Vagina (tissue), 2 donors: ENCODE measurements at places on chromosomes 12 and 14.
A peak's percentile ranks its signal among the peaks of the same experiment; 100 is the strongest.

- no peak for DNase-seq
Observed at GRCh38 chr14:102140750-102141145, 1.1 kb downstream of the WDR20 start.

GRCh38 chr14:76277586-76278130 is 98.3 kb upstream of the ESRRB start:
- DNase-seq = peak; percentile 49

DNA sequence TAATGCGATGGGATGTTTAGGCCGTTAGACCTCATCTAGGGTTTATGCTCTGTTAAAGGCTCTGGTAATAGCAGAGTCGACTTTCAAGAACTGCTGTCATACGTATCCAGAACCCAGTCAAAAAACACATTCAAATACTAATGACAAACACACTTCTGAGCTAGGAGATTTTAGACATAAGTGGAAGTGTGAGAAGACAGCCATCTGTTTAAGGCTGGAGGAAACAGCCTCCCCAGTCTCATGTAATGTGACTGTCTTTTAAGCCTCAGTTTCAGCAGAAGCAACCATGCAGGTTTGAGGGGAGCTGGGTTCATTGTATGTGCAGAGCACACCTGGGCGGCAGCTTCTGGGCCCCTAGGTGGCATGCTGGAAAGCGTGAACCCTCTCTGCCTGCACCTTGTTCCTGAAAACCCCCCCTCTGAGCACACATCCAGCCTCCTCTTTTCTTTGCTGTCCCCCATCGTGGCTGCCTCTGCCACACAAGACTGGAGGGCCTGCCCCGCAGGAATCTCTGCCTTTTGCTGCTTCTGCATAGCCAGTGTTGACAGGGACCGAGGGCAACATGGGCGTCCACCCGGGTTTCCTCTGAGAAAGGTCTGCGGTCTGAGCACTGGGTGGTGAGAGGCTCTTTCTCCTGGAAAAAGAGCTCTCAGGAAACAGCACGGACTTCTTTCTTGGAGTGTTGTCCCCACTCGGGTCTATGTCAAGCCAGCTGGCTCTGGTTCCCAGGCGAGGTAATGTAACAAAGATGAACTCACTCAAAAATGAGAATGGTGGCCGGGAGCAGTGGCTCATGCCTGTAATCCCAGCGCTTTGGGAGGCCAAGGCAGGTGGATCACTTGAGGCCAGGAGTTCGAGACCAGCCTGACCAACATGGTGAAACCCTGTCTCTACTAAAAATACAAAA is 11.6 kb downstream of the WNT5B start:
- DNase-seq = no peak

DNA sequence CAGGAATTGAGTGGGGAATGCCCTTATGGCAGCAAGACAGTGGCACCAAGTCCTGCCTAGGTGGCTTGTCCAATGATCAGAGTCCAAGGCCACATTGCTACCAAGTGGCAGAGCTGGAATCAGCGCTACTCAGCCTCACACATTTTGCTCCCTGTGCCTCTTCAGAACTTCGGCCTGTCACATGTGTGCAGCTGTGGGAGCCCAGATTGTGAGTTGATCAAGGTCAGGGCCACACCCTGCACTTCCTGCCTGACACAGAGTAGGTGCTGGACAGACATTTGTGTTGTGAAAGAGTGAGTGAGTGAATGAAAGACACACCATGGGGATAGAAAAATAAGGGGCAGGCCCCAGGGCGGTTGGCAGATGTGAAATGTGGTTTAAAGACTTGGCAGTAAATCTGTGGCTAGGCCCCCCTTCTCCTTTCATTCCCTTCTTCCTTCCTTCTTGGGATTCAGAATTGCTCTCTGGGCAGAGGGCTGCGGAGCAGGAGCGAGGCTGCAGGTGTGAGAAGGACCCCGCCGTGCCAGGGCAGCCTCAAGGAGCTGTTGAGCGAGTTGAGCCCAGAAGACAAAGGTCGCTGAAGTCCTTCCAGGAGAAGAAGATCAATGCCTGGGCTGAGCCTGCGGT is 83.5 kb downstream of the SLC25A47 start:
- DNase-seq = no peak

- DNase-seq = no peak
Observed at GRCh38 chr12:10361084-10361483, 28.8 kb downstream of the KLRK1 start.

DNA sequence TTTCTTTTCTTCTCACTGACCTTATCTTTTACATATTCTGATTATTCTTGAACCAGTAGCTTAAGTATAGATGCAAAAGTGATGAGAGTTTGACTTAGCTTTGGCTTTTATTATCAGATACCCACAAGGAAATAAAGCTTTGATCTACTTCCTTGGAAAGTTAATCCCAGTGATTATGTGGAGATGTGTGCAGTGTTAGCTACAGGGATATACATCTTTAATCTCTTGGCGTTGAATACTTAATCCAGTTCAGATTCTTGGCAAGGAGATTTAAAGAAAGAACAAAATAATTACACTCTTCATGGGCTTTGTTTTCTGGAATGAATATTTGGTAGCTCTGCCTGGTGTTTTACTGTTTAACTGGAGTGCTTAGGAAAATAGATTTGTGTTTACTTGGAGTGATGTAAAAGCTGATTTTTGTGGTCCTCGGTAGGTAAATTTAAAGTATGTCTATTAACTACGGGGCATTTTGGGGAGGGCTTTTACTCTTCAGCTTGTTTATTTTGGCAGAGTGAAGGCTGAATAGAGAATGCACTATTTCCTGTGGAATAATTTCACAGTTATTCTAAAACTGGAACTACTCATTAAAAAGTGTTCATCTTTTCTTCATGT is 150.1 kb upstream of the LRIG3 start:
- no peak for DNase-seq

DNA sequence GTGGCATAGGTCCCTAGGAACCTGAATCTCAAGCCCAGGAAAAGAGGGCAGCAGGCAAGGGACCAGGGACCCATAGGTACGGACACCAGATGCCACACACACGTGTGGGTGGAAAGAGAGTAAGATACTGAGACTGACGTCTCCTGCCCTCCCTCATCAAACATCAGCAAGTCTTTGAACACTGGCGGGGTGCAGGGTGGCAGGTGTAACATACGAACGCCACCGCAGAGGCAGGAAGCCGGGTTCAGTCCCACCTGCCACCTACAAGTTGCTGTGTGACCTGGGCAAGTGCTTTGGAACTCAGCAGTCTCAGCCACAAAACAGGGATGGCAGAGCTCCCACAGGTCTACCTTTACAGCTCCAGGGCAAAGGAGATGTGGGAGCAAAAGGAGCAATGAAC is 11.1 kb downstream of the ACTN1 start:
- DNase-seq = no peak

- no peak for DNase-seq
Observed at GRCh38 chr12:27805238-27805637, 25.2 kb upstream of the MANSC4 start.
